Right lobe of liver (tissue), 6 donors: ENCODE measurements at places on chromosomes 4 and X. TPM values are rescaled to one million over a fixed set of nuclear protein-coding genes. Genes with fewer than 3 reads are reported as not detected.

DNA sequence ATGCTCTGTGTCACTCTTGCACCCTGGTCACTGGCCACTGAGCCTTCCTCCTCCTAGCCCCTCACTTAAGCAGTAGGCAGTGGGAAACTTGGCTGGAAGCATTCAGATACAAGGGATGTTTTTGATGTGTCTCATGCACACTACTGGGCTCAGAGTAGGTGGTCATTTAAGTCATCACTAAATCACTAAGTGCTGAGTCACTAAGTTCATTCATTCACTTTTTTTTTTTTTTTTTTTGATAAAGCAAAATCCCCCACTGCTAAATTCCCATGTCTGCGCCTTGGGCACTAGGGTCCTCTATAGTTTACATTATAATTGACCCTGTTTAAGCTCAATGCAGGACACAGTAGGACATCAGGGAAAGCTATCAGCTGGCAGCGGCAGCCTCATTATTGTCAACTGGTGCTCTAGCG lies 182.4 kb upstream of the MBNL3 start:
- no peak for DNase-seq

- DNase-seq, result no peak
Measured at GRCh38 chr4:147244786-147245185, 236.1 kb upstream of the EDNRA start.

DNA sequence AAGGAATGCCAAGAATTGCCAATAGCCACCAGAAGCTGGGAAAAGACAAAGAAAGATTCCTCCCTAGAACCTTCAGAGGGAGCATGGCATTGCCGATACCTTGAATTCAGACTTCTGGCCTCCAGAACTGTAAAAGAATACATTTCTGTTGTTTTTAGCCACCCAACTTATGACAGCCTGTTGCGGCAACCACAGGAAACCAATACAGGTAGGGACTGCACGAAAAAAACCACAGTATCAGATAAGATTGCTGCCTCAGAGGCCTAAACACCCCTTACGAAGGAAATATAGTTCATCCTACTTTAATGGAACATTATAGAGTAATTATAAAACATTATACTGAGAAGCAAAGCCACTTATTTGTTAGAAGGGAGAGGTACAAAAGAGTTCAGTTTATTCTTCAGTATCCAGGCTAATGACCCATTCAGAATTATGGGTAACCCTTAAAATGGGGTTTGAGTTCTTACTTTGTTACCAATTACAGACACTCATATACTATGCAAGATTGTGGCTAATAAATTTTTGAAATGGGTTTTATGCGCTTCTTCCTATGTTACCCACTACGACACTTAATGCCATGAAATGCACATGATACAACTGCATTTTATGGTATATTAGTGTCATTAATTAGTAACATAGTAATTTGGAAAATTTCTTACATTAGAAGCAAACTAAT lies 37.4 kb upstream of the SMIM10L2A start:
- DNase-seq, result no peak

DNA sequence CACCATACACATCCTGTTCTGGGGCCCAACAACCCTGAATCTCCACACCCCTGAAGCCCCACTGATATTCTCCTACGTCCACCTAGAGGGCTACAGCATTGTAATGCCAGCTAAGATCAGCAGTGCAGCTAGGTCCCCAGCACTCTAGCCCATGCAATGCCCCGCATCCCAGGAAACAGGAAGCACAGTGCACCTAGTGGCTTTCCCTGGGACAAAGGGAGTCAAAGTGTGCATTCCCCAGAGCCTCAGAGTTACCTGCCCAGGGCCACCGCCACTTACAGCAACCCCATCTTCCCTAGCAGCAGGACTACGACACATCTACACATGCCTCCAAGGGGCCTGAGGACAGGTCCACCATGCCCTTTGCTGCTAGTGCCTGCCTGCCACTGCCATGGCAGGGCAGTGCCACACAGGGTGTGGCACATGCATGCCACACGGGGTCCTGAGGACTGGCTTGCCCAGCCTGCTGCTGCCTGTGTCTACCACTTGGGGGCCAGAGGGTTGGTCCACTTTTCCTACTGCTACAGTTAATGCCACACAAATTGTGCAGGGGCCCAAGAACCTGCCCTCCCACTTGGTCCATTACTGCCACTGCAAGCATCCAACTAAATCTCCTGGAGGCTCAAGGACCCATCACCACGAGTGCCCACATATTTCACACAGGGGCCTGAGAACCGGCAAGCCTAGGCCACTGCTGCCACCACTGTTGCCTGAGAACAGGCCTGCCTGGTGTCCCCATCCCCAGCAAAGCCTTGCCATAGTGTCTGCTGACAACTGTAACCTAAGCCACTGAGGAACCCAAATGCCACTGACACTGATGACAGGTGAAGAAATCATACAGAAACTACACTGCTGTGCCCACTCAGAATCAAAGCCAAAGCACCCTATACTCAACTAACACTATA lies 23.7 kb downstream of the TLR6 start:
- no peak for DNase-seq

The TRIM75 gene
- not detected for total RNA-seq

- DNase-seq, result peak; percentile 78
Measured at GRCh38 chrX:78104447-78105176, 564 bp downstream of the PGK1 start.

GRCh38 chr4:40755616-40756015 lies 5.9 kb downstream of the NSUN7 start:
- DNase-seq, result no peak

DNA sequence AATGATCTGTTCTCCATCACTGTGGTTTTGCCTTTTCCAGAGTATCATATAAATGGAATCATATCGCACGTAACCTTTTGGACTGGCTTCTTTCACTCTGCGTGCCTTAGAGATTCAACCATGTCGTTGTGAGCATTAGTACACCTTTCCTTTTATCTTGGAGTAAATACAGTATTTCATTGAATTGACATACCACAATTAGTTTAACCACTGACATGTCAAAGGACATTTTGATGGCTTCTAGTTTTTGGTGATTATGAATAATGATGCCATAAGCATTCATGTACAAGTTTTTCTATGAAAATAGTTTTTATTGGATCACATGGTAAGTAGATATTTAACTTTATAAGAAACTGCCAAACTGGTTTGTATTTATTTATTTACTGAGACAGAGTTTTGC lies 35.2 kb downstream of the DDX3X start:
- no peak for DNase-seq
